ENCODE measurements at places on chromosomes 5 and 9.

DNA sequence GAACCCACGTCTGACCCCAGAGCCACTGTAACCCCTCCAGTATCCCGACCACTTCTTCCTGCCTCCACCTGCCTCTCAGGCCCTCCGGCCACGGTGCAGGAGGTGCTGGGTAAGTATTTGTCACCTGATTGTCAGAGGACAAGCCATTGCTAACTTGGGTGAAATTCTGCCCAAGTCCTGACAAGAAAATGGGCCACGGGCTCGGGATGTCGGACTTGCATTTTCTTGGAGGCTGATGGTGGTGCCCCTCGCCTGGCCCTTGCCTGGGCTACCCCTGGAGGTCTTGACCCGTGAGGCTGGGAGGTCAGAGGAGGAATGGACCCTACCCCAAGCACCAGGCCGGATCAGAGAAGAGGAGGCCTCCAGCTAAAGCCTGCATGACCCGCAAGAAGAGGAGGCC lies 149.7 kb upstream of the COL5A1 start:
- no peak for DNase-seq

- DNase-seq, result no peak
Observed at GRCh38 chr9:27453860-27454553, 70.1 kb upstream of the IFNK start.

DNA sequence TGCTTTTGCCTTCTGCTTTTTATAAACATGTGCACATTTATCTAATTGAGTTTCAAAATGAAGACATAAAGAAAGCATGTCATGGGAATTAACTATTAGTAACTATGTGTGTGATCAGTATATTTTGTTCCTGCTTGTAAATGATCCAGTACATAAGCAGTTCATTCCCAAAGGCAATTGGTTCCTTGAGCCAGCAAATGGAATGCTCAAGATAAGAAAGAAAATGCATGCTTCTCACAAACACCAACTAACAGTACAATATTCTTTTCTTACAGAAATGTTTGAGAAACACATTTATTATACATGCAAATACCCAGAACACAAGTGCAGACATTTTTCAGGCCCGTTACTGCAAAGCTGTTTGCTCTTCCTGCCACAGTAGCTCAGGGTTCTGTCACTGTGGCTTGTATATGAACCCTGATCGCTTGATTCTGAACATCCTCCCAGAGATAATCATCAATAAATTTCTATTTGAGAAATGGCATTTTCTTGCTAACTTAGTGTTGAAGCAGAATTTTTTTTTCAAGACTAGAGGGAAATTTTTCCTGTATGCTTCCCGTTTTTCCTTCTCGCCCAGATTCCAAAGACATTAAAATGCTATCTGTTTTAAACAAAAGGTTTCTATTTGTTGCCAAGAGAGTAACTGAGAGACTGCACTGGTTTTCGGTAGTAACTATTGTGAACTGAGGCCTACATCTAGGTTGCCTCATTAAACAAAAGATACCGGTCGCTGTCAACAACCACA lies 1.9 kb downstream of the GNAQ start:
- no peak for DNase-seq

DNA sequence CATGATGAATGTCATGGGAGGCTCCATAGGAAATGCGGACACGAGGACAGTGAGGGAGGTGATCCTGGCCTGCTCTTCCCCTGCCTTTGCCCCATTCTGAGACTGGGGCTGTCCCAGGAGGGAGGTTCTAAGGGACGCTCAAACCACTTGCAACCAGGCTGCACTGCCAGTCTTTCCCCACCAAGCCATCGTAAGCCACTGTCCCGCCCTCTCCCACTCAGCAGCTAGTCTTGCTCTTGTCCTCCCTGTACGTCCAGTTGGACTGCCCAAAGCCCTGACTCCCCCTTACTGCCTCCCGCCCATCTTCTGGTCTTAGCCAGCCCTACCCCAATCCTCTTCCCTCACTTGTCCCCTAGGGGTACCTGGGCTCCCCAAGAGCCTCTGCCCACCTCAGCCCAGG lies 115.7 kb downstream of the FSTL4 start:
- no peak for DNase-seq

GRCh38 chr5:178365501-178366440 lies 133.2 kb upstream of the PHYKPL start:
- DNase-seq, result no peak

DNA sequence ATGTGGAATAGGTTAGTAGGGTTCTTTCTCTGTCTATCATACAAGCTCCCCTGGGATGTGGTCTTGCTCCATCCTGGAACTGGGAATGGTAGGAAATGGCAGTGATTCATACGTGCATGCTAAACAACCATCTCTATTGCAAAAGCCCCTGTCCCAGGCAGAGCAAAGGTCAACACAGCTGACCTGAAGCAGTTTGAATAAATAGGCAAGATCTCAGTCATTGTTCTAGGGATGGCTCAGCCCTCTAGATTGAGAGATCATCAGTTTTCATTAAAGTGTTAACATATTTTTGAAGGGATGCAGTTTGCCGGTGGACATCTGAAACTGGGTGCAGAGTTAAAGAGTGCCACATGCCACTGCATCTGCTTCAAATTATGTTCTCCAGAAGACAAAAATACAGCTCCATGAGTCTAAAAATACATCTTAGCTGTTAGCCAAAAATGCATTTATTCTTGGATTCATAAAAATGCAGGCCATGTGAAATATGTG lies 224.1 kb downstream of the ESM1 start:
- no peak for DNase-seq

GRCh38 chr5:109865637-109866036 lies 175.9 kb downstream of the MAN2A1 start:
- DNase-seq, result peak; percentile 32

DNA sequence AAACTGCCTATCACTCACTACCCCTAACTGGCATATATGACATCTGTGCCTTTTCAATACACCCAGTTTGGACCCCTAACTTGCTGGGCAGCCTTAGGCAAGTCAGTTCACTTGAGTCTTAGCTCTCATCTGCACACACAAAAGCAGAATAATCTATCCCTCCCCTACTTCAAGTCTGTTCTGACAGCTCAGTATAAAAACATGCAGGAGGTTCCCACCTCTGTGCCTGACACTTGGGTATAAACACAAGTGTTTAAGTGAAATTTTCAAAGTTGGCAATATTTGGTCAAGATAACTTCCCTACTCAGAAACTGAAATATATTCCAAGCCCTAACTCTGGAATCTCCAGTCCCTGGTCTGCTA lies 12.6 kb downstream of the HNRNPH1 start:
- no peak for DNase-seq

Measured in NCI-H510A (cell line).